CD4-positive, alpha-beta T cell treated with Interleukin-17A for 4 hours (primary cell): ENCODE measurements at places on chromosomes 5 and 9.

DNA sequence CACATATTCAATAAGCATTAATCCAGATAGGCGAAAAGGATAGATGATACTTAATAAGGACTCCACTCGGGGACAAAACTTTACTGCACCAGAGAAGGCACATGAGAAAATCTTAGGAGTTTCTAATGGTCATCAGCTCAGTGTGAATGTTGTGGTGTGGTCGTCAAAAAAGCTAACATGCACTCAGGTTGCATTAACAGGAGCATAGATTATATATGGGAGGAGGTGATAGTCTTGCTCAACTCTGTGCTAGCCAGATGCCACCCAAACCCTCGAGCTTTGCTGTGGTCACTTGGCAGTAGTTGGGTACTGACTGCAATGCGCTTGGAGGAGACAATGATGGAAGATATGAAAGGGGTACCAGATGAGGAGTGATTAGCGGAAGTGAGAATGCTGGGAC is 8.6 kb upstream of the COL27A1 start:
- DNase-seq: no peak

- DNase-seq: no peak
Observed at GRCh38 chr5:74186356-74187315, 453.9 kb downstream of the ENC1 start.

DNA sequence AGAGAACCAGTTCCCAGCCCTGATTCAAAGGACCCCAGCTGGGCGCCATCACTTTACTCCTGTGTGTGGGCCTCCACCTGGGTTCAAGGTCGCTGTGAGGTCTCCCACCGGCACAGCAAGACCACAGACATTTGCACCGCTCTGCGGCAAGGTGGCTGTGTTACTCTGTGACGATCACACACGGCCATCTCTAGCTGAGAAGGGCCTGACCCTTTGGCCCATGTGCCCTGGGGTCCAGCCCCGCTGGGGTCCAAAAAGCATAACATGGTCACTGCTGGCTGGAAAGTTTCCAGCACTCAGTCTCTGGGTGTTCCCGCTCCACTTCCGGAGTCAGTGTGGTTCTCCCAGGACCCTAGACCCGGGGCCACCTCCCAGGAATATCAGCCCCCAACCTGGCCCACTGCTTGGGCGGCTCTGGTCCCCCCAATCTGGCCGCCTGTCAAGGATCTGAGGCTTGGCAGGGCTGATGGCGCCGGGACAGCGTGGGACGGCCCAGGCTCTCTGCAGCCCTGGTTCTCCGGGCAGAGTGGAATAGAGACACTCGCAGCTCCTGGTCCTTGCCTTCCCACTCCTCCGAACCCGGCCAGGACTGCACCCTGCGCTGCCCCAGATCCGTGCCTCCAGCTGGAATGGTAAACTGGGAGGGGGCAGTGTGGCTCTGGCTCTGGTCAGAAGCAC is 3.9 kb upstream of the LMX1B start:
- no peak for DNase-seq

- DNase-seq: no peak
Observed at GRCh38 chr5:174545926-174546325, 178.5 kb upstream of the MSX2 start.

DNA sequence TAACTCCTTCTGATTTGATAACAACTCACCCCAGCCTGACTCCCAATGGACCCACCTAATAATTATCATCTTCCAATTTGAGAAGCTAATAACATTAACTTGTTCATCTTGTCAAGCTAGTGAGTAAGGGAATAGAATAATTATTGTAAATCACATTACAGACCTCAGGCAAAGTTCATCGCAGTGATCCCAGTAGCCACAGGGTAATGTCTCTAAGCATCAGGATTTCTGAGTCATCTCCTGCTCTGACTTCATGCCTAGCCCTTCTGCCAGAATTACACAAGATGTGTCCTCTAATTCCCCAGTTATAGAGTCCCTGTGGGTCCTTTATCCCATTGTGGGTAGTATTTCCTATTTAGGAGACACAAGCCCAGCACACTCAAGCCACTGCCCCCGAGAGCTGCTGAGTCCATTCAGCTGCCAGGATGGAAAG is 365.7 kb downstream of the DEPDC1B start:
- DNase-seq: no peak
